ENCODE measurements at places on chromosomes 16 and 17.
A peak's percentile ranks its signal among the peaks of the same experiment; 100 is the strongest.

- DNase-seq: no peak
Measured at GRCh38 chr17:74812109-74813009, 36.2 kb upstream of the NAT9 start.

- DNase-seq: peak; percentile 30
Measured at GRCh38 chr17:56737421-56738161, 96.1 kb downstream of the C17orf67 start.

- DNase-seq: no peak
Measured at GRCh38 chr17:4710693-4711634, 532 bp downstream of the ARRB2 start.

DNA sequence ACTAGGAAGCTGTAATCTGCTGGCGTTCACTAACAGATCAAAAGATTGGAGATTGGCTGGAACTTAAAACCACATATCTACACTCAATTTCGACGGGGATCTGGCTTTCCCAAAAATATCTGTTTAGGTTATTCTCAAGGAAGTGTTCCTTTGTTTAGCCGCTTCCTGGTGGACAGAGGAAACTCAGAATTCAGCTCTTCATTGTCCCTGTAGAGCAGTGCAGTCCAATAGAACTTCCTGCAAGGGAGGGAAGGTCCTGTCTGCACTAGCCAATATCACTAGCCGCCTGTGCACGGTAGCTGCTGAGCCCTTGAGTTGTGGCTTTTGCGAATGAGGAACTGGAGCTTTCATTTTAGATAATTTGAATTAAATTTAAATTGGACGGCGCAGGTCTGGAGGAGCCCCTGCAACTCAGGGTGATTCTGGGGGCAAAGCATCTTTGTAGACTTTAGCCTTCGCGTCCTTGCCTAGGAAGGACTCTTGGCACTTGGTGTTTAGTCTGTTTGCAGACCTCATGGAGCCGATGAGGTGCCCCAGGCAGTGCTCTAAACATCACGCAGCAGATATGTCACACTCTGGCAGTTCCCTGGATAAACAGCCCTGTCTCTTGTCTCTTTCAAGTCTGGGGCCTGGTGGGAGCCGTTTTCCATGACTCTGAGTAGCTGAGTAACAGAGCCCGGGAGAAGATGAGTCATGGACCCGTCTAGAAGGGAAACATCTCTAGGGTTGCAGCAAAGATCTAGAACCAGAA, 122.2 kb downstream of the CCDC182 start:
- peak; percentile 54 for DNase-seq

- DNase-seq: no peak
Measured at GRCh38 chr16:9596788-9597187, 505.3 kb downstream of the HAPSTR1 start.

DNA sequence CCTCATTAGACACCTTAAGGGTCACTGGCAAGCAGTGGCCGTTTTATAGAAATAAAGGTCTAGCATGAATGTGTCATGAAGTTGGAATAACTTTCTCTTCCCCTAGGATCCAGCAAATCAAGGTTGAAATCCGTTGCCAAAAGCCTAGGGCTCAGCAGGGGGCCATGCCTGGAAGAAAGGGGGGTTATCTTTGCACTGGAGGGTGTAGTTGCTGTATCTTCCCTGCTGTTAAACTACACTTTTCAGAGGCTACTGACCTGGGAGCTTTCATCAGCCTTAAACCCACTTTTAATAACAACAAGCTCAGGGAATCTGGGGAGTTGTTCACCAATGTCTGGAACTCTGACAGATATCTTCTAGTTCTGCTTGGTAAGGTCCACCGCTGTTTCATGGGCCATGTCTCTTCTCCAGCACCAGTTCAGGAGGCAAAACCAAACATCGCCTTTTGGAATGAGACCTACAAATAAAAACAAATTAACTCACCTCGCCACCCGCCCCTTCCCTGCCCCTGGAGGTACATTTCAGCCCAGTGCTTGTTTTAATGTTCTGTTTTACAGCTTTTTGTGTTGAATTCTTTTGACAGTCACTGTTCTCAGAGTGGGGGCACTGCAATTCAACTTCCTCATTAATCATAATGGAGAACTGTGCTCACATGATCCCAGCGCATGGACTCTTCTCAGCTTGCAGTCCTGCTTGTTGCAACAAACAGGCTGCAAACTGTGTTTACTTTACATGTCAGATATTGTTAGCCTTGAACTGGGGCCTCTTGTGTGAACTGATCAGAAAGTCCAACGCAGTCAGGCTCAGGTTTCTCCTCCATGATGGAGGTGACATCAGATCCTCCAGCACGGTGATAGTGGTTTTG, 508.7 kb downstream of the KCNJ2 start:
- DNase-seq: no peak

GRCh38 chr16:66728117-66728787, 23.2 kb downstream of the DYNC1LI2 start:
- DNase-seq: peak; percentile 78

DNA sequence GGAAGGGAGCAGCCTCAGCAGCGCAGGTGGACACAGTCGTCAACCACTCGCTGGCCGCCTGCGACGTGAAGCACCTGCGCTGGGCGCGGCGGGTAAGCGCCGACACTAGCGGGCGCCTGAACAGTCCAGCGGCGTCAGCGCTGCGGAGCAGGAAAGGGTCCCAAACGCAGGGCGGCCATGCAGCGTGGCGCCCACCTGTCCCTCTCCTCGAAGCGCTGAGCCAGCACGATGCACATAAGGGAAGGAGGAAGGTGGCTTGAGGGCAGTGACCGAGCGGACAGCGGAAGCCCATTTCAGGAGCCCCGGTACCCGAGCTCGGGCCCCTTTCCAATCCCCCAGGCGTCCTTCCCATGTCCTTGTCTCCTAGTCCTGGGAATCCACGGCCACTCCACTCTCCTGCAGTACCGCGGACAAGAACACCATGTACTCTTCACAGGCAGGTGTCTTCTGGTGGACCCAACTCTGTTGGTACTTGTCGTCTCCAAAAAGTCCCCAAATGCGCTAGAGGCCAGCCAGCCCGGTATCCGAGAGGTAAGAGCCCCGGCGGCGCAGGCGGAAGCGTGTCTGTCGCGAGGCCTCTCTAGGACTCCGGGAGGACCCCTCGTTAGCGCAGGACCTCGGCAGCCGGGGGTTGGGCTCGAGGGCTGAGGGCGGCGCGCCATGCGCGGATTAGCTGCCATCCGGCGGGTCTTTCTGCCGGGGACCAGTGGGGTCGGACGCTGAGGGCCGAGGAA, 14.4 kb downstream of the ZNF232 start:
- DNase-seq: no peak

DNA sequence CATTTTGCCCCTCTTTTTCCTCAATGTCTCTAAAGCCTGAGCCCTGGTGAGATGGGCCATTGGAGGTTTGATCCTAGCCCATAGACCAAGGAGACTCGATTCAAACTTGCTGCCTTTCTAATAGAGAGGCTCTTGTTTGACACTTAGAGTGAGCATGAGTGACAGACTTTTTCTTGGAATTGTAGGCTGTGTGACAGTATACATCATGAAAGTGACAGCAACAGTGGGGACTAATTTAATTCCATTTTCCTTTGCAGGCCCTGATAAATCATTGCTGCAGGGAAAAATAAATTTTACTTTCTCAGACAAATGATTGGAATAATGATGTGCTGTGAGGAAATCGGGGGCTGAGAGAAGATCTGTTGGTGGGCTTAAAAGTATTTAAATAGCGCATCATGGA, 169.0 kb upstream of the NOL11 start:
- no peak for DNase-seq

- DNase-seq: peak; percentile 99
Measured at GRCh38 chr16:11033629-11034420, 89.5 kb downstream of the CLEC16A start.
